IMR-90 (cell line): ENCODE measurements at places on chromosomes 1 and 21.

DNA sequence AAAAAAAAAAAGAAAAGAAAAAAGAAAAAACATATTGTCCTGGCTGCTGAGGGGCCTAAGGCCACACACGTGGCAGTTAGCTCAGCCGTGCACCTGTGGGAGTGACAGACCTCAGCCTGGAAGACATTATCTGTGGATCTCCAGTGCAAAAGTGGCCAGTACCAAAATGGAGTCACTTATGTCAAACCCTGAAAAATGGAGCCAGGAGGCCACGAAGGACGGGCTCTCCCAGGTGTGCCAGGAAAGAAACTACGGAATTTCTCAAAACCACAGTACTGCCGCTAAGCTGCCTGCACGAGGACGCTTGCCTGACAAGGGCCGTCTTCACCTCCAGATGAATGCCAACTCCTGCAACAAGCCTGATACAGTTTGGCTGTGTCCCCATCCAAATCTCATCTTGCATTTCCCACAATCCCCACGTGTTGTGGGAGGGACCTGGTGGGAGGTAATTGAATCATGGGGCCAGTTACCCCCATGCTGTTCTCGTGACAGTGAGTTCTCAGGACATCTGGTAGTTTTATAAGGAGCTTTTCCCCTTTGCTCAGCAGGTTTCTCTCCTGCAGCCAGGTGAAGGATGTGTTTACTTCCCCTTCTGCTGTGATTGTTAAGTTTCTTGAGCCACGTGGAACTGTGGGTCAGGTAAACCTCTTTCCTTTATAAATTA is 5.3 kb upstream of the MIB2 start:
- DNase-seq: no peak

- DNase-seq: no peak
Observed at GRCh38 chr1:71046891-71047634, 553 bp downstream of the PTGER3 start.

DNA sequence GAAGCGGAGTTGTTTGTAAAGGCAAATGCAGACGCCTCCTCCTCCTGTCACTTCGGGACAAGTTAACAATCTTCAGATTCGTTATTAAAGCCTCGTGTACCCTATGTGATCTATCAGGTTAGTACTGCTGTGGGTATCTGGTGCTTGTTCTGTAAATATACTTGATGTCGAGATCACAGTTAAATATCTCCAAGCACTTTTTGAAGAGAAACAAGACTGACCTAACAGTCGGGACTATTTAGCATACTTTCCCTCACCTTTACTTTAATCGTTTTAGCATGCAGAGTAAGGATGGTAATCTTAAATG is 710 bp downstream of the KLHL20 start:
- no peak for DNase-seq

GRCh38 chr21:39141502-39141901 is 41.7 kb downstream of the PSMG1 start:
- DNase-seq: peak; percentile 73

DNA sequence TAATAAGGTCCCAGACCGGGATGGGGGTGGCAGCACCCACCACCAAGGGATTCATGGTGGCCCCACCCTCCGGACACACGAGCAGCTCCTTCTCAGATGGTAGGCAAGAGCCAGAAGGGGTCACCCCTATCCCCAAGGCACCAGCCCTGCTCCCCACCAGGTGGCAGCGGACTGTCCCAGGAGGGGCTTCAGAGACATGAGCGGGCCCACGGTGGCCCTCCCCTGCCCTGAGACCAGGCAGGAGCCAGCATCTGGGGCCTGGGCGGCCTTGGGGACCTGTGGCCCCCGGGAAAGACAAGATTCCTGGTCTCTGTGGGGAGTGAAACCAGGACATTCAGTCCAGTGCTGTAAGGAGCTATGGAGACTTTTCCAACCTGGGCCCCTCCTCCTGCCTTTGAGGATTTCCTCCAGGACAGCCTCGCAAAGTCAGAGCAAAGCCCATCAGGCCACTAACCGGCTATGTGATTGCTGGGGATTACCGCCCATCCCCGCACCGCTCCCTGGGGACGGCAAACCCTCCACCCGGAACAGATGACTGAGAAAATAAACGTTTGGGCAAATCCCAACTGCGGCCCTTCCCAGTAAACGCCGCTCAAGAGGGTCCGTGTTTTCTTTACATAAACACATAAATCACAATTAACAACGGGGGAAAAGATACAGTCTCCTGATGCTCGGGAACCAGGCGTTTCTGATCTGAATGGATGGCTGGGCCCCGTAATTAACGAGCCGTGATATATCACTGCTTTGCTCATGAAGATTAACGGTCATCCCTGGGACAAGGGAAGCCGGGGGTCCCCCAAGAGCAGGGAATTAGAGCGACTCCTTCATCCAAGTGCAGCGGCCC is 50.9 kb upstream of the ARHGEF16 start:
- DNase-seq: no peak

DNA sequence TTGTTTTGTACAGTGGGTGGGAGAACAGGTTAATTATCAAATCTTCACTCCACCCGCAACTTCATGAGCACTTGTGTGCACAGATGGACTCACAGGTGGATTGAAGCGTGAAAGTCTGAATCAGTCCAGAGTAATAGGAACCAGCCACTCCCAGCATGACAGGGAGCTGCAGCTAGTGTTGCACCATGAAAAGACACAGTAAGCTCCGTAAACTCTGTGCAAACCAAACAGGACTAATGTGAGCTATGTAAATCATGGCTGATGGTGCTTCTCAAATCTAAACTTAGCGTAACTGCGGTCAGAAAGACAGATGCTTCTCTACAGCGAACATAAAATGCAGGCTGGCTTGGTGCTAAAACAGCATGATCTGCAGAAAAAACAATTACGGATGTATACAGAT is 114.4 kb downstream of the CENPF start:
- DNase-seq: no peak

GRCh38 chr1:223323491-223324484 is 40.2 kb downstream of the SUSD4 start:
- no peak for DNase-seq

GRCh38 chr1:23574265-23574754 is 15.0 kb upstream of the ID3 start:
- no peak for DNase-seq

- DNase-seq: no peak
Observed at GRCh38 chr1:118209648-118210047, 24.6 kb upstream of the SPAG17 start.

DNA sequence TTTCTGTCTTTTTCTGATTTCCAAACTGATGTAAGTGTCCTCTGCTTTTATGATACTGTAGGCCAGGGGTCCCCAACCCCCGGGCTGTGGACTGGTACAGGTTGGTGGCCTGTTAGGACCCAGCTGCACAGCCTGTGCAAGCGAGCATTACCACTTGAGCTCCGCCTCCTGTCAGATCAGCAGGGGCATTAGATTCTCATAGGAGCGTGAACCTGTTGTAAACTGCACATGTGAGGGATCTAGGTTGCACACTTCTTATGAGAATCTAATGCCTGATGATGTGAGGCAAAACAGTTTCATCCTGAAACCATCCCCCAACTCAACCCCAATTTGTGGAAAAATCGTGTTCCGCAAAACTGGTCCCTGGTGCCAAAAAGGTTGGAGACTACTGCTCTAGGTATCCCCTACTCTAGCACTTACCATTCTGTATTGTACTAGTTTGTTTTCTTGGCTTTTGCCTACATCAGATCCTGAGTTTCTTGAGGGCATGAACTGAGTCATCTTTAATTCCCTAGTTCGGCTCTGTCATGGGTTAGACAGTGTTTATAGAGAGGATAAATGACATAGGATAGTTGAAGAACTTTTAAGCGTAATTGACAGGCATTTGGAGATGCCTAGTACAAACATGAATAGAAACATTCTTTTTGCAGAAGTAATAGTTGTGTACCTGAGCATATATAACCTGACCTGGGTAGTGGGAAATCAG is 4.1 kb downstream of the ABCD3 start:
- DNase-seq: peak; percentile 24

DNA sequence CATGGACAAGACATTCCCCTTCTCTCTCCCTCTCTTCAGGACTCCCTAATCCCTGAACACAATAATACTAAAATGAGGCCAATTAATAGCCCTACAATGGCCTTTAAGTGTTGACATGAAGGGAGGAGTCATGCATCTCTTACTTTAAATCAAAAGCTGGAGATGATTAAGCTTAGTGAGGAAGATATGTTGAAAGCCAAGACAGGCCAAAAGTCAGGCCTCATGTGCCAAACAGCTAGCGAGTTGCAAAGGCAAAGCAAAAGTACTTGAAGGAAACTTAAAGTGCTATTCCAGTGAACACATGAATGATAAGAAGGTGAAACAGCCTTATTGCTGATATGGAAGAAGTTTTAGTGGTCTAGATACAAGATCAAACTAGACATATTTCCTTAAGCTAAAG is 49.5 kb upstream of the CD46 start:
- DNase-seq: no peak

- DNase-seq: no peak
Observed at GRCh38 chr1:115314092-115314491, 24.0 kb downstream of the NGF start.

DNA sequence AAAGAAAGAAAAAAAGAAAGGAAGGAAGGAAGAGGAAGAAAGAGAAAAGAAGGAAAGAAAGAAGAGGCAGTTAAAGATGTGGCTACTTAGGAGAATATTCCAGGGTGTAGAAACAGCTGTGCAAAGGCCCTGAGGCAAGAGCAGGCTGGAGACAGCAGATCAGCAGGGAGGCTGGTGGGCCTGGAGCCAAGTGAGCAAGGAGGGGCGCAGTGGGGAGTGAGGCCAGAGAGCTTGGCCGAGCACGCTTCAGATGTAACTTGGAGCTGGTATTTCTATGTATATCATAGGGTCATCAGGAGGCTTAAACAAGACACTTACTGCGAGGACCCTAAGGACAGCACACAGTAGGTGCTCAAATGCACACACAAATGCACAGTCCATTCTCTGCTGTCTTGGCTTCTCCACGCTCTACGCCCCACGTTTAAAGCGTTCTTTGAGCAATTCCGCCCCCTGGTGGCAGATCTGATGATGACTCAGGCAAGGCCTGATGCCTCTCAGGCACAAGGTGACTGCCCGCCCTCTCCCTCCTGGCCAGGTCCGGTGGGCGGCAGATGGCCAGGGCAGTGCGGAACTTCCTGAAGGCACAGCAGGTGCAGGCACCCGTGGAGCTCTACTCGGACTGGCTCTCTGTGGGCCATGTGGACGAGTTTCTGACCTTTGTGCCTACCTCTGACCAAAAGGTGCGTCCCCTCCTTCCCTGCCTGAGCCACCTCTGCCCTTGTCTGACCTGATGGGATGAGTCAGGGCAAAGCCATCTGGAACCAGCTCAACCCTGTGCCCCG is 11.9 kb upstream of the PADI3 start:
- peak; percentile 75 for DNase-seq

GRCh38 chr1:68230901-68231626 is 1.3 kb downstream of the WLS start:
- DNase-seq: no peak

DNA sequence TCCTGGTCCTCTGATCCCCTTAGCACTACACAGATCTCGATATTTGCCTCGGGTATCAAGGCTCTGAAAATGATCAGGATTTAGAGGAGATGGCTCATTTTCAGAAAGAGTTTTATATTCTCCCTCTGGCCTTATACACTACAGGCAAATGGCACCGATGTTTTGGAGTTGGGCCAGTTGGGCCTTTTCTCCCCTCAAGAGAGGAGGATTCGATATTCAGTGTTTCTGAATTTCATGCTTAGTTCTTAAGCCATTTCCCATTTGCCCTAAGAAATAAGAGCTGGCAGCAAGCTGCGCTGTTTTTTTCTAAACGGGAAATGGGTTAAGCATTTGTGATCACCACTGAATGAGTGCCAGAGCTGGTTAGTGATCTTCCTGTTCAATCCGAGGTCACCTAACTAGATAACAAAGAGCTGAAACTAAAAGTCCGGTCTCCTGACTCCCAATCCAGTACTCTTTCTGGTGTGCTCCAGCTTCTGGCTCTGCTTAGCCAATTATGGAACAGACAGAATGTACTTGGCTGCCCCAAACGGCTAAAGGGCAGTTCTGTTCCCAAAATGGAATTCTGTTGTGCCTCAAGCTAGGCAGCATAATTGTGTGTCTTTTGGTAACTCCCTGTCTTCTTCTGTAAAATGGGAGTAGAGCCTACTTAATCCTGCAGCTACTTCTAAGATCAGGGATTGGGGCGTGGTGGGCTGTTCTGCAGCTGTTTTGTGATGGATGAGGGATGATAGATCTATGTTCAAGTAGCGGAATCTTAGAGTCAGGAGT is 1.2 kb upstream of the CPT2 start:
- DNase-seq: no peak

DNA sequence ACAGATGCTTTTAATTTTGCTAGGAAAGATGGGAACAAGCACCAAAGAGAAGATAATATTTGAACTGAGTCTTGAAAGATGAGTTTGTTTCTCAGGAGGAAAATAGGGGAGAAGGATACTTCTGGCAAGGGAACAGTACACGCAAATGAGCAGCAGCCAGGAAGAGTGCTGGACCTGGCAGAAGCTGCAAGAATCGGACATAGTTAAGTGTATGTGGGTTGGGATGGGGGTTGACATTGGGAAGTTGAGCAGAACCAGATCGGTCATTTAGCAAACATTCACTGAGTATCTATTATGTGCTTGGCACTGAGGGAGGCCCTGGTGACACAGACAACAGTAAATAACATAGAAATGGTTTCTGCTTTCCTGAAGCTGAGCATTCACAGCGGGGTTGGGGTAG is 198.8 kb downstream of the PLPP3 start:
- DNase-seq: no peak

GRCh38 chr1:178407655-178408054 is 89.1 kb downstream of the CLEC20A start:
- no peak for DNase-seq

DNA sequence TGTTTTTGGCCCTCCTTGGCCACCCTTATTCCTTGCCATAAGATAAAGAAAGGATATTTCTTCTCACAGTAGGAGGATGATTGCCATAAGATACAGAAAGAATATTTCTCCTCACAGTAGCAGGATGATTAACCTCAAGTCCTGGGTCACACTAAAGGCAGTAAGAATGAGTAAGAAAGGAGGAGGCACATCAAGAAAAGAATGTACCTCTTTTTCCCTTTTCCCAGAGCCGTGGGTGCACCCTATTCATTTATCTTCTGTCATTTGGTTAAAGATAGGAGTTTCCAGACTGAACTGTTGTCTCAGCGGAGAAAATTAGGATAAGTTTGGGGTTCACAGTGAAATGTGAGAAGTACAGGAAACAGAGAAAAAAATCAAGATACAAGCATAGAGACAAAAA is 52.5 kb downstream of the LRRC8C start:
- DNase-seq: no peak

DNA sequence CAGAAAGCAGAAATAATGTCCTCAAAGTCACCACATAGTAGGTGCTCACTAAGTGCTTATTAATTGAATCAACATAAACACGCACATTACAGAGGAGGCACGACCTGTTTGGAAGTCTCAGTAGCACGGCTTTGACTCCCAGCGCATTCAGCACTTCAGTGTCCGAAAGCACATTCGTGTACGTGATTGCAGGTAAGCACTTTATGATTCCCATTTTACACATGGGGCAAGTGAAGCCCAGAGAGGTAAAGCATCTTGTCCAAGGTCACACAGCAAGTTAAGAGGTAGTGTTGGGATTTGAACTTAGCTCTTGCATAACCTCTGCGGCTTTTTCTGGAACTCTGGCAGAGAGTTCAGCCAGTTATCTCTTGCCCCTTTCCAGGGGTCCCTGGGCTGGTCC is 85.2 kb upstream of the WNT4 start:
- DNase-seq: no peak

GRCh38 chr1:155529929-155530328 is 32.7 kb downstream of the ASH1L start:
- no peak for DNase-seq
